Fibroblast of gingiva (primary cell): ENCODE measurements at places on chromosomes 7 and 10.
A peak's percentile ranks its signal among the peaks of the same experiment; 100 is the strongest.

DNA sequence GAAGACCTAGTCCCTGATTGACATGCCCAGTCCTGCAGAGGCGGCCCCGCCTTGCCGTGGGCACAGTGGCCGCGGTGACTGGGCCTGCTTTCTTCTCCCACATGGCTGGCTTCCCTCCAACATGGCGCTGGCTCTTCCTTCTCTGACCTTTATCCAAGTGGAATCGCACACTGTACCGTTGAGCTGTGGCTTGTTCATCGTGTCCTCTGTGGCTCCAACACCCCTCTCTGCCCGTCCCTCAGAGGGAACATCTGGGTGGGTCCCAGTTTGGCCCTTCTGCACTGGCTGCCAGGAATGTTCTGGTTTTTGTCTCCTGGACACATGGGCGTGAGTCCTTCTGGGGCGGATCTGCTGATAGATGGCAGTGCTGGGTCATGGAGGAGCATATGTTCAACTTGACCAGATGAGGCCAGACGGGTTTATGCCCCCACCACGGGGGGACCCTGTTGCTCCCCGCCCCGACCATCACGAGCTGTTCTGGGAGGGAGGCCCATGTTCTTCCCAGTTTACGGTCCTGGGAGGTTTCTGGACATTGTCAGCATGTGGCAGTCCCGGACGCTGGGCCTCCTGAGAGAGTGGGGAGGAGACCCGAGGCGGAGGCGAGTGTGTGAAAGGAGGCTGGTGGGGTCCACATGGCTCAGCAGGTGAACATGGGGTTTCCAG is 63.5 kb downstream of the LHPP start:
- peak; percentile 33 for DNase-seq

GRCh38 chr7:157274991-157275427 is 61.8 kb upstream of the DNAJB6 start:
- no peak for DNase-seq

DNA sequence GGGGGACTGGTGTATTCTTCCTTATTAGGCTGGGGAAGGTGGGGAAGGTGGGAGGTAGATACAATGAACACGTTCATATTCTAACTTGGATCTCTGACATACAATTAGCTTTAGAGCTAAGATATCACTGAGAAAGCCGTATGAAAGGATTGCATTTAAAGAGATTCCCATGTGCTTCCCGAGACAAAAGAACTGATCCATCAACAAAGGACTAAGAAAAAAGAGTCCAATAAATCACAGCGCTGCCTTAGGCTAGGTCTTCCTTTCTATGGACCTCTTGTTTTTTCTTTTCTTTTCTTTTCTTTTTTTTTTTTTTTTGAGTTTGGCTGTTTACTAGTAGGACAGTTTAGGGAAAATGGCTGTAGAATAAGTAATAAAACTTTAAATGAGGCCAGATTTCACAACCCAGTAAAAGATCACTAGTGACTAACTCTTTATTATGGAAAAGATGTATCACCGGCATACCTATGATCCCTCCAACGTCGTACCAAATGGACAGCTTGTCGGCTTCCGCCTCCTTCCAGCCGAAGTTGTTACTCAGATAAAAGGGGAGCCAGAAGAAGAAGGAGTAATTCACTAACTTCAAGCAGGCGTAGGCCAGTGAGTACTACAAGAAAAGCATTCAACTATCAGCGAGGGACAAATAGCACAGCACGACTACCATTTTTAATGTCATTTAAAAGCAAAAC is 50.0 kb downstream of the SLC37A3 start:
- DNase-seq: peak; percentile 62

DNA sequence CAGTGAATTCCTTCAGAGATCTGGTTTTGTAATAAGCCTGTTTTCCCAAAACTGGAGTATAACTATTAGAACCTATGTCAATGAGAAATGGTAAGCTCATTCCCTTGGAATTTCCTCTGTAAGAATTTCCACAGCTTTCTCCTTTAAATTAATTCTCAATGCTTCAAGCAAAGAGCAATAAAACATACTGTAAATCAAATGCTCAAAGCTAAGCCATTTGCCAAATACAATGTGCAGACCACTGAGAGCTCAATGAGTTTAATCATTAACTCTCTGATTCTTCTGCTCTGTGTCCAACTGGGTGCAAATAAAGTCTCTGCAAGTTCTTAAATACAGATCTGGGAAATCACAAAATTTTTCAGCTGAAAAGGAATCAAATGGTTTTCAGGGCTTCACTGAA is 227.6 kb upstream of the IMMP2L start:
- peak; percentile 1 for DNase-seq

DNA sequence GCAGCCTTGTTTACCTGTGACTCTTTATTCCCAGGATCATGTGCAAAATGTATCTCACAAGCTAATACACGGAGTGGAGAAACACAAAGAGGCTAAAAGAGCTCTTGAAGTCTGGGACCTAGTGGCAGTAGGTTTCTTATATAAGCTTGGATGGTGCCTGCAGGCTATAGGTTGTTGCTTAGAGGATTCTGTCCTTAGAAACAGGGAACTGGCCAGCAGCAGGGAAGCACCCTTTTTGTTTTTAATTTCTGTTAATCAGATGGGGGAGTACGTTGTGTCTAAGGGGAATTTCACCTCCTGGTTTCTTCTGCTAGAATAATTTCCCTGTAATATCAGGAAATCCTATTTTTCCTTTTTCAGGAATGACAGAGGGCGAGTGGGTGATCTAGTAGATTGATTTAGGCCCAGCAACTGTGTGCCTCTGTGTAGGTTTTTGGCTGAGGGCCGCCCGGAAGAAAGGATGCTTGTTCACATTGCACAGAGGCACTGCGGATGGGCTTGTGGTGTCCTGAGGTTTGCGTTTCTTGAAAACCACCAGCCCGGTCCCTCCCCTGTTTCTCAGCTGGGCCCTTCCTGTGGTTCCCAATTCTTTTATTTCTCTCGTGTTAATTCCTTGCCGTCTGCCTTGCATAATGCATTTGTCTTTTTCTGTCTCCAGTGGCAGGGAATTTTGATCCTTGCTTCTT is 158.0 kb downstream of the CAMK1D start:
- DNase-seq: no peak

DNA sequence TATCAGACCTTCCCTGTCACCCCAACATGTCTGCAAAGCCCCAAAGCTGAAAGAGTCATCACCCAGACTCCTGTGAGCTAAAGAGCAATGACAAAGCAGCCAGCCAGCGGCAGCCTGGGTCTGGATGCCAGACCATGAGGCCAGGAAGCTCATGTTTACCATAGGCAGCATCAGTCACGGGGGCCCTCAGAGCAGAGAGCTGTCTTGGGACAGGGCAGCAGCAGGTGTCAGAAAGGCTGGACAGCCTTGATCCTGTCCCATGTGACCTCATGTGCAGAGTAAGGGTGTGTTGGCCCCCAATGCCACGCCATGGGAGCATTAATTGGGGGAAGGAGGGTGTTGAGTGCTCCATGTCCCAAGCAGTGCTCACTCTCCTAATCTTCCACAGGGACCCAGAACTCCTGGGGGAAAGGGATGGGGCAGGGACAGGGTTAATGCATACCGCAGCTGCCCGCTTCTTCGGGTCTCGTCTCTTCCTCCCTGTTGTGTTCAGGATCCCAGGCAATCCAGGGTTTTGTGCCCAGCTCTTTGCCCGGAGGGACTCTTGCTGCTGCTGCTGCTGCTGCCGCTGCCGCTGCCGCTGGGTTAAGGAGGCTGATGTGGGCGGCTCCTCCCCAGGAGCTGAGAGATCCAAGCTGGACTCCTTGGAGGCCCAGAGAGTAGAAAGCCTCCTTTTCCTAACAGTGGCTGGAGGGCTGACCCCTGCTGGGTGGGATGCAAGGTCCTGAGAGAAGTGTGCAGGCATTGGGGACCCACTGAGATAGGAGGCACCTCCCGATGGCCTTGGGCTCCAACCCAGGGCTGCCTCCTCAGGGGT is 7.1 kb downstream of the CCDC201 start:
- DNase-seq: no peak
